ENCODE measurements at places on chromosomes 11 and 22. TPM values are rescaled to one million over a fixed set of nuclear protein-coding genes. Genes with fewer than 3 reads are reported as not detected.

- H3K27me3 ChIP-seq, result no peaks in the 10 kb centered on the region
- H3K36me3 ChIP-seq, result no peaks in the 10 kb centered on the region
- DNase-seq, result no peak
- no peaks in the 10 kb centered on the region for H3K4me1 ChIP-seq
Measured at GRCh38 chr11:38456371-38456770, 1858.3 kb upstream of the RAG2 start.

DNA sequence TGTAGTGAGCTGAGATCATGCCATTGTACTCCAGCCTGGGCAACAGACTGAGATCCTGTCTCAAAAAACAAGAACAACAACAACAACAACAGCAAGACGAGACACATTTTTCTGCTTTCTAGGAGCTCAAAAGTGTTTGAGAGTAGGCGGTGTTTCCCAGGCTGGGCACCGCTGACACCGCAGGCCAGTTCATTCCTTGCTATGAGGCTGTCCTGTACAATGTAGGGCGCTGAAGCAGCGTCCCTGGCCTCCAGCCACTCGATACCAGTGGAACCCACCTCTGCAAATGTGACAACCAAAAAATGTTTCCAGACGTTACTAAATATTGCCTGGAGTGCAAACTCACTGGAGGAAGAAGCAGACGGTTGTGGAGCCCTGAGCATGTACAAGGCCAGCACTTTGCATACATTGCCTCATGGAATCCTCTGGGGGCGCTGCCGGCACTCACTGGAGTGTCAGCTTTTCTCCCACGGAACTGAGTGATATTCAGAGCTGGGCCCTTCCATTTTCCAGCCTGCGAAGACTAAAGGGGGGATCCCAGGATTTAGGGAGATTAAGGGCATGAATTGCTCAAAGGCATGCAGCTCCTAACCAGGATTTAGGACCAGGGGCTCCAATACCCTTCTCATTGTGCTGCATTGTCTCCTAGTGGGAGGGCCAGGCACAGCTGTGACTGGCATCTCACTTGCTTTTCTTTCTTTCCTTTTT lies 5.8 kb upstream of the MIEF1 start:
- H3K27ac ChIP-seq, result no peak overlapping the region
- H3K27me3 ChIP-seq, result peaks cover 6% of the 10 kb centered on the region
- no peak overlapping the region for H3K4me3 ChIP-seq
- H3K36me3 ChIP-seq, result peaks cover 4% of the 10 kb centered on the region
- peak; percentile 76 for DNase-seq

The CDCA5 gene
- 14.8 TPM for total RNA-seq

The SYT8 gene
- not detected for total RNA-seq

DNA sequence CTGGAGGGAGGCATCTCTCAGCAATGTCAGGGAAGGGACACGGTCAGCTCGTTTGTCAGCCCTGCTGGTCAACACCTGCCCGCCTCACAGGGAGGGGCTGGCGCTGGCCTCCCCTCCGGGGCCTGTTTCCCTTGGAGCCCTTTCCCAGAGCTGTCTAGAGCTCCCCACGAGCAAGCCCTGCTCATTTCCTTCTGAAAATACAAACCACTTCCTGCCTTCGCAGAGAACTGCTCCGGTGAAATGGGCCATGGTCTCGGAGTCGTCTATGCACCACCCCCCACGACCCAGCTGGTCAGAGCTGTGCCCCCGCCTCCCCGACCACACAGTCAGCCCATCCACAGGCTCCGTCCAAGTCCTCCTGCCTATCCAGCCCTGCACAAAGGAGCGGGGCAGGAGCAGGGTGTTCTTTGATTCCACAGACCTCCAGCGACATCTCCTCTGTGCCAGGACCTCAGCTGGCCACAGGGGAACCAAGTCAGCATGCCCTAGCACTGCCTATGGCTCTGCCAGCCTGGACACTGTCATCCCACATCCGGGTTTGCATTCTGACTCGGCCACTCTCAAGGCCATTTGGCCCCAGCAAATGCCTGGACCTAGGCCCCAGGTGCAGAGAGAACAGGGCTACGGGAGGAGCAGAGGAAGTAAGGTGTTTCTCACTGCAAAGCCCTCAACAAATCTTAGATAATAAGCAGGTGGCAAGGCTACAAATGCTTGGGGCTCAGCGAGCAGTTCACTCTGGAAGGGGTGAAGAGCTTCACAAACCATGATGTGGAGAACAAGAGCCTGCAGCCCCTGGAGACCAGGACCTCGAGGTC lies 82.1 kb upstream of the WNT11 start:
- peak overlapping the region; percentile 30 for H3K27ac ChIP-seq
- peaks cover 7% of the 10 kb centered on the region for H3K27me3 ChIP-seq
- DNase-seq, result peak; percentile 14
- H3K4me3 ChIP-seq, result no peak overlapping the region

- H3K36me3 ChIP-seq, result no peaks in the 10 kb centered on the region
- H3K27ac ChIP-seq, result no peak overlapping the region
- no peak for DNase-seq
- no peaks in the 10 kb centered on the region for H3K4me1 ChIP-seq
- no peak overlapping the region for H3K4me3 ChIP-seq
- H3K27me3 ChIP-seq, result no peaks in the 10 kb centered on the region
Measured at GRCh38 chr22:32348031-32348611, 9.5 kb upstream of the RFPL3 start.

DNA sequence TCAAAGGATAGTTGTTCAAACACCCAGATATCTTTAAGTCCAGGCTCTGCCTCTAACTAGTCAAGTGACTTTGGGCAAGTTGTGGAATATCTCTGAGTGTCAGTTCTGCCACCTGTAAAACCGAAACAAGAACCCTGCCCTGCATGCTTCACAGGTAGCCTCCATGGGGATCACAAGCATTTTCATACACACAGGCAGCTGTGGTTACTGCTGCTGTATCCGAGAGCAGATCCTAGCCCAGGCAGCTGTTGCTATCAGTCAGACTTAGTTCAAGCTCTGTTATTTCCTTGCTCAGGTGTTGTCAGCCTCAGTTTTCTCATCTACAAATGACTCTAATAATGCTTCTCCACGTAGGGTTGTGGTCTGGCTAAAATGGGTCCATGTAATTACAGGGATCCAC lies 6.5 kb upstream of the RASD2 start:
- H3K4me3 ChIP-seq, result no peak overlapping the region
- no peak overlapping the region for H3K27ac ChIP-seq
- no peaks in the 10 kb centered on the region for H3K4me1 ChIP-seq
- H3K36me3 ChIP-seq, result no peaks in the 10 kb centered on the region
- DNase-seq, result no peak

The OR8G1 gene
- total RNA-seq, result 0.13 TPM

DNA sequence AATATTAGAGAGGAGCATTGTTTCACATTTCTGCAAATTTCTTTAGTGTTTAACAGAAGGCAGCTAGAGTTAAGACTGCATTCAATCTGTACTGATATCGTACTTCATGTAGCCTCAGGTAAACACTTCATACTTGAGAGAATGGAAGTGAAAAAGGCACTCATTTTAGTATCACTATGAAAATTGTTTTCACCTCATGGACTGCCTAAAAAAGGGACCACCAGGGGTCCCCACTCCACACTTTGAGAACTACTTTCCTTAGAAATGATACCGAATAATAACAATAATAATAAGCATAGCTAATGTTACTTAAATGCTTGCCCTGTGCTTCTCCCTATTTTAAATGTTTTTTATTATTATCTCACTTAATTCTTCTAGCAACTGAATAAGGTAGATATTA lies 95.1 kb downstream of the BLID start:
- H3K36me3 ChIP-seq, result no peaks in the 10 kb centered on the region
- DNase-seq, result peak; percentile 31
- no peak overlapping the region for H3K27ac ChIP-seq
- H3K27me3 ChIP-seq, result no peaks in the 10 kb centered on the region
- H3K4me1 ChIP-seq, result peaks cover 3% of the 10 kb centered on the region

The NXF1 gene
- 50.8 TPM for total RNA-seq

- H3K4me1 ChIP-seq, result no peaks in the 10 kb centered on the region
- H3K36me3 ChIP-seq, result peaks cover 2% of the 10 kb centered on the region
- no peak overlapping the region for H3K4me3 ChIP-seq
- peaks cover 2% of the 10 kb centered on the region for H3K27me3 ChIP-seq
- DNase-seq, result no peak
Measured at GRCh38 chr11:103069367-103069766, 22.6 kb downstream of the DCUN1D5 start.

The CD3D gene
- not detected for total RNA-seq

DNA sequence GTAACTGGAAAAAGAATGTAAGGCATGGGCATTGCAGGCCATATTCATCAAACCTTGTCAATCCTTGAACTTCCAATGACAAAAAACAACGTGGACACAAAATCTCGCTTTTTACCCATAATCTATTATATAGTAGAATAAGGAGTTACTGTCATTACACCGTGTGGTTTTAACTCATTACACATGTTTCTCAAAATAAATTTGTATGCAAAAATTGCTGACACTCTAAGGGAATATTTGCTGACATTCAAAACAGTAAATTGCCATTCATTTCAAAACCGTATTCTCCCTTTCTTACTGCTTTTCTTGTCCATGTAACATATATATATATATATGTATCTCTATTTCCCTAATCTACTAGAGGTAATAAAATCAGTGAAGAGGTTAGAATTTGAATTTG lies 33.4 kb downstream of the CDON start:
- H3K4me3 ChIP-seq, result no peak overlapping the region
- H3K36me3 ChIP-seq, result peaks cover 5% of the 10 kb centered on the region
- peaks cover 60% of the 10 kb centered on the region for H3K4me1 ChIP-seq
- no peak for DNase-seq
- H3K27me3 ChIP-seq, result peaks cover 4% of the 10 kb centered on the region
- H3K27ac ChIP-seq, result no peak overlapping the region

The THY1 gene
- total RNA-seq, result 526 TPM

DNA sequence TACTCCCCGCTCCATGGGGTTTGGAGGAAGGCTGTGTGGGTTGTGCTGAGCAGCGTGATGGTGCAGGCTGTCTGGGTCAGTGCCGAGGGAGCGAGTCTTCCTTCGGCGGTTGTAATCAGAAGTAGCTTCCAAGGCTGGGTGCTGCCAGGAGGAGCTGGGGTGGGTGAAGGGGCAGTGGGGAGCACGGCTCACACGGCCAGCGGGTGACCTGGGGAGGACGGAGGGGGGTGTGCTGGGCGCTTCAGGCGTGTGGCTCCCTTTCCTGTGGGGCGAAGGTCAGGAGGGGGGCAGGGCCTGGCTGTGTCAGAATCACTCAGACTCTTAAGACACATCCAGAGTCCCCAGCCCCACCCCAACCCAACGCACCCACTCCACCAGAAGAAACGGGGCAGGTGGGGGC lies 60.2 kb downstream of the LRP5 start:
- H3K27ac ChIP-seq, result peak overlapping the region; percentile 25
- H3K27me3 ChIP-seq, result peaks cover 15% of the 10 kb centered on the region
- DNase-seq, result no peak
- peak overlapping the region; percentile 72 for H3K4me3 ChIP-seq
- H3K4me1 ChIP-seq, result peaks cover 26% of the 10 kb centered on the region

The CCDC73 gene
- total RNA-seq, result not detected

The OR51D1 gene
- not detected for total RNA-seq

The DDTL gene
- 1.4 TPM for total RNA-seq

DNA sequence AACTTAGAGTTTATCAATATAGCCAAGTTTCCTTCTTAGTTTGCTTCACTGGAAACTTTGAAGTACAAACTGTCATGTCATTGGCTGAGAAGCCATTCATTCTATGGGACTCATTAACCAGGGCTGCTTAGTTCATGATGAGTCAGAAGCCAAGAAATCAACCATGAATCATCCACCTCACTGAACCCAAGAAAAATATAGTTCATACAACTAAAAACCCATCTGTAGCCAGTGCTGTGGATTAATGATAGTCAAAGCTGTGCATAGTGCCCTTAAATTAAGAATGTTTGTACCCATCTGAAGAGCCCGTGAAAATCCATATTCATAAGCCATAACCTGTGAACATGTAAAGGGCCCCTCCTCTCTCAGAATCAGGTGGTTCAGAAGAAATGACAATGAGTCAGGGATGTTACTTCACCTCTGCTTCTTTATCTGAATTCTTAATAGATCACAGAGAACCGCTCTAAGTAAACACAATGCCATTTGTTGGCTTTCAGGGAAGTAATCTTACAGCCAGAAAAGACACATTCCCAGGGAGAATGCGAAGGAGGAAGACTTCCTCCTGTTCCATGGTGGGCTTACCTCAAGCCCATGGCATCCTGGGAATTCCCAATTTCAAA lies 25.4 kb downstream of the MMP20 start:
- no peaks in the 10 kb centered on the region for H3K36me3 ChIP-seq
- peaks cover 2% of the 10 kb centered on the region for H3K27me3 ChIP-seq
- H3K4me3 ChIP-seq, result no peak overlapping the region
- H3K27ac ChIP-seq, result no peak overlapping the region
- H3K4me1 ChIP-seq, result peaks cover 4% of the 10 kb centered on the region
- no peak for DNase-seq

The SLC7A4 gene
- not detected for total RNA-seq

GRCh38 chr11:19871531-19871930 lies 158.9 kb downstream of the NAV2 start:
- H3K4me3 ChIP-seq, result no peak overlapping the region
- no peaks in the 10 kb centered on the region for H3K4me1 ChIP-seq
- H3K27ac ChIP-seq, result no peak overlapping the region
- no peaks in the 10 kb centered on the region for H3K36me3 ChIP-seq
- no peak for DNase-seq
- no peaks in the 10 kb centered on the region for H3K27me3 ChIP-seq

DNA sequence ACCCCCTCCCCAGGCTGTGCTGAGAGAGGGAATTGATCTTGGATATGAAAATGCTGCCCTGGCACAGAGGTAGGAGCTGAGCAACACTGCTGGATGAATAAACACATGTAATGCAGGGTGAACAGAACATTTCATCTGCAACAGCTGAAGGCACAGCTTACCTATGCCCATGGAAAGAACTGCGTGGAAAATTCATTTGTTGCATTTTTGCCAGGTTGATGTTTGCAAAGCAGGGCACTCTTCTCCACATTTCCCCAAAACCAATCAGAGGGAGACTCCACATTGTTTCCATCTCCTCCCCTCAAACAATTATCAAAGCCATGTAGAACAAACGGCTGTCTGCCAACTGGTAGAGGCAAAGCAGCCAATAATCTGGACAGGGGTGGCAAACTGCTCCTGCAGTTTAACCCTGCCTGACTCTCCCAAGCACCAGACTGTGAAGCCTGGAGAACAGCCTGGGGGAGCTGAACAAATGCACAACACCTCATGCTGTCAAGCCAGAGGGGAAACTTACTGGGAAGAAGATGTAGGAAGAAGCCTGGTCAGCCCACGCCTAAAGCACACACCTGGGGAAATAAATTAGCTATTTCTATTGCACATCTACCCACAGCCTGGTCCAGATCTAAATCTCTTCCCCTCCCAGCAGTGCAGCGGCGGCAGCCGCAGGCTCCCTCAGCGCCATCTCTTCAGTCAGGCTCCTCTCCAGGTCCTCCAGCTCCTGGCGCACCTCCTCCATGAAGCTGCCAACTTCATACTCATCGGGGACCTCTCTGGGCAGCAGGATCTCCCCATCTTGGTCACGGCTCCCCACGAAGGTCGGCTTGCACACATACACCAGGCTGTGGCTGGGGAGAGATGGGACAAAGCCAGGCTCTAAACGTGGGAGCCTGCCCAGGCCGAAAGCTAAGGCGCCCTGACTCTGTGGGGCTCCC lies 44.3 kb downstream of the DKK3 start:
- H3K27me3 ChIP-seq, result peaks cover 12% of the 10 kb centered on the region
- peaks cover 18% of the 10 kb centered on the region for H3K4me1 ChIP-seq
- DNase-seq, result no peak
- H3K27ac ChIP-seq, result no peak overlapping the region
- no peak overlapping the region for H3K4me3 ChIP-seq
- H3K36me3 ChIP-seq, result peaks cover 11% of the 10 kb centered on the region
